ENCODE measurements at places on chromosomes 7 and 10. TPM values are rescaled to one million over a fixed set of nuclear protein-coding genes. Genes with fewer than 3 reads are reported as not detected.

Gene LRMDA
- 5.6 TPM for total RNA-seq

- DNase-seq, result no peak
Measured at GRCh38 chr10:31594347-31594873, 275.4 kb downstream of the ZEB1 start.

DNA sequence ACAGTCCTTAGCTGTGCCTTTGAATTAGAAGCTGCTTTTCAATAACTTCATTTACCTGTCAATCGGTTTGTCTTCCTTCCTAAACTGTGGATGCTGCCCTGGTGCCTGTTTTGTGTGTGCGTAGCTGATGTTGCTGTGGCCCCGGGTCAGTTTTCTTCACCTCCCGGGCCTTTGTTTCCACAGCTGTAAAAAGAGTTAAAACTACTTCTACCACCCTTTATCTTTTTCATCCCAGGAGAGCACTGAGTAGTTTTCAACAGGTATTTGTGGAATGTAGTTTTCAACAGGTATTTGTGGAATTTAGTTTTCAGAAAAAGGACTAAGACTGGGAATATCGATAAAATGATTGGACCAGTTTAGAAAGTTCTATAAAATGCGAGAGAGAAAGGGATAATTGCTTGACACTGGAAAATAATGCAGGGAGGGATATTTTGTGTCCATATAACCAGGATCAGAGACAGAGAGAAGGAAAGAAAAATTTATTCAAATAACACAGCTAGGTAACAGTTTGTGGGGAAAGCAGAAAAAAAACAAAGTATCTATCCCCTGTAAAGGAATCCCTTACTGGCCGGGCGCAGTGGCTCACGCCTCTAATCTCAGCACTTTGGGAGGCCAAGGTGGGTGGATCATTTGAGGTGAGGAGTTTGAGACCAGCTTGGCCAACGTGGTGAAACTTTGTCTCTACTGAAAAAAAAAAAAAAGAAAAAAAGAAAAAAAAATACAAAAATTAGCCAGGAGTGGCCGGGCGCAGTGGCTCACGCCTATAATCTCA, 15.9 kb upstream of the IGF2BP3 start:
- DNase-seq, result no peak

DNA sequence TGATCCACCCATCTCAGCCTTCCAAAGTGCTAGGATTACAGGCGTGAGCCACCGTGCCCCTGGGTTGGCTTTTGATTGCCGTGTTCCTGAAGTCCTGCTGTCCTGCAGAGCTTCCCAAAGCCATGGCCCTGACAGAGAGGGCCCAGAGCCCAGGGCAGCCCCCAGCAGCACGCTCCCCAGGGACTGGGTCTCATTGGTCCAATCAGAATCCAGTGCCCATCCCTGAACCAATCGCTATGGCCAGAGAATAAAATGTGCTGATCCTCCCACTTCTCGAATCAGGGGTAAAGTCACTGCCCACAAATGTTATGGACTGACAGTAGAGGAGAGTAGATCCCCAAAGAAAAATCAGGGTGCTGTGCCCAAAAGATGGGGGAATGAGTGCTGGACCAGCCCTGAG, 5.0 kb upstream of the C10orf105 start:
- DNase-seq, result no peak

Gene CLDN3
- total RNA-seq, result 3.9 TPM

Gene TDRD1
- total RNA-seq, result 1.1 TPM

Gene THAP5
- total RNA-seq, result 60.9 TPM

Gene SLC29A4
- total RNA-seq, result 13.3 TPM

DNA sequence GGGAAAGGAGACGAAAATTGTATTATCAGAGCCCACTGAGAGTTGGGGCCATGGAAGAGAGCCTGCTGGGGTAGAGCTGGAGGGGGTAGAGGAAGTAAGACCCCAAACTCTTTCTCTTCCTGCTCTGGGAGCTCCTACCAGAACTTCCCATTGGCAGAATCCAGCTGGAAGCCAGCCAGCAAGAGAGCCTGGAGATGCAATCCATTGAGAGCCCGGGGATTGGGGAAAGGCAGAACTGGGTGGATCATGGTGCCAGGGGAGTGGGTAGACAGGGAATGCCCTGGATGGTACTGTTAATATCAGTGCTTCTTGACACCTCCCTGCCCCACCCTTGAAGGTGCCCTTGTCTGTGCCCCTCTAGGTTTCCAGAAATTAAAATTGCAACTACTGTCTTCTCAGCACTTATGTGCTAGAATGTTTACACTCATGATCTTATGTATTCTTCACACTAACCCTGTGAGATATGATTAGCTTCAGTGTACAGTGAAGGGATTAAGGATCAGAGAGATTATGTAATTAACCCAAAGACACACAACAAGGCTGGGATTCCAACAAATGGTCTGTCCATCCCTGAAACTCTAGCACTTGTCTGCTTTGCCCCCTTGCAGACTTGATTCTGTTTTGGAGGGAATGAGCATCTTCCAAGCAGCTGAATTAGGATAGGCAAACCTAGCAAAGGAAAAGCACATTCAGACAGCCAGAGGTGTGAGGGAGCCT, 154.1 kb downstream of the C10orf105 start:
- no peak for DNase-seq

DNA sequence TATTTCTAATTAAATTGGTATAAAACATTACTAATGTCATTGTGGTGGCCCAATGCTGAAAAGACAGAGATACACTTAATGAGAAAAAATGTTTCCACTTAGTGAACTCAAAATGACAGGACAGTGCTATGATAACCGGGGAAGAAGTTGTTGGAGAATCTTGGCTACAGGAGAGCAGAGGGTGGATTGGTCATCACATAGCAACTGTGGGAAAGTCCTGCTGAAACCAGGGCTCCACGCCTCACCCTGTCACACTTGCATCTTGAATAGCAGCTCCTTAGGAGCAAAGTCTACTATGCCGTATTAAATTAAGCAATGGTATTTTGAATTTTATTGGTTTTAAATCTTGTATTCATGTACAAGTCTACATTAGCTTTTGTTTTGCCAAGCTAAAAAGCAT, 225.5 kb downstream of the KLF6 start:
- DNase-seq, result no peak

Gene PDE6C
- not detected for total RNA-seq

DNA sequence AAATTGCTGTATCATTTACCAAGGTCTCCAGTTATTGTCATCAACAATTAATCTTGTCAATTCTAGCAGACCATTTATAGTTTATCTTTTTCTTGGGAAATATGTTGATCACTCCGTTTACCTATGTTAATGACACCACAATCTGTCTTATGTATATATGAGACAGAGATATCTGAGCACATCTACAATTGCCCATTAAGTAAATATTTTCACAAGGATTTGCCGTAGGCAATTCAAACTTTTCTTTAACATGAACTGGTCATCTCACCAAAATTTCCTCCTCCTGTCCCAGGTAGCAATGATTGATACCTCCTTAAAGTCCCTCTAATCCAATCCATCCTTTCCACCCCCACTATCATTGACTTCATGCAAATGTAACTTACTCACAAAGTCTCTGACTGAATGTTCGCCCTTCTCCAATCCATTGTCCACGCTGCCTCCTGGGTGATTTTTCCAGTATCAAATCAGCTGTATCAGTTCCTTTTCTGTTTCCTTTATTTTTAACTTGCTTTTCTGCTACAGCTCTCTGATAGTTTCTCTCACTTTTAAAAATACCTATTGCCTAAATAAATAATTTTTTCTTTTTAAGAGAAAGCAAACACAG, 138.3 kb downstream of the GNAT3 start:
- DNase-seq, result no peak

Gene PPIF
- 23.4 TPM for total RNA-seq

DNA sequence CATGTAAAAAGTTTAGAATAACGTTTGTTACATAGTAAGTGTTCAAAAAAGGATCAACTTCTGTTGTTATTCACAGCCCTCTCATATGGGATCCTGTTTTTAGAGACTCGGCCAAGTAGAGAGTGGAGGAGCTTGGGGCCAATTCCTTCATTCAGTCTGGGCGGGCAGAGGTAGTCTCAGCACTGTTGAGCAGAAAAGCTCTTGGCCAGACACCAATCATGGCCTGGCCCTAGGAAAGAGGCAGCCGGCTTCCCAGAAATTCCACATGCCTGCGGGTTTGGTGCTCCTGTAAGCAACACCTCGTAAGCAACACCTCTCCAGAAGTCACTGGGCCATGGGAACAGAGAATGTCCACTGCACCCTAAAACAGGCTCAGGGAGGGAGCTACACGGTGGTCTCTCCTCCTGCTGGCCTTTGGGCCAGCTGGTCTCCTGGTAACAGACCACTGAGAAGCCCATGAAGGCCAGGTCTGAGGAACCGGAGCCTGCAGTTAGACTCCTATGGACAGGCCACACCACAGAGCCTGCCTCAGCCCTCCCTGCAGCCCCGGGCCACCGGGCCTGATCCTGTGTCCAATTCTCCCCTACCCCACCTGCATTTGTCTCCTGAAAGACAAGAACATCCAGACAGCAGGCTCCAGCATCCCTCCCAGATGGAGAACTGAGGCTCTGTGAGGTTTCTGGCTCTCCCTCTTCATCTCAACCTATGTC, 149.1 kb downstream of the GRID1 start:
- no peak for DNase-seq

Gene CCL24
- total RNA-seq, result not detected

- no peak for DNase-seq
Measured at GRCh38 chr7:128785738-128786137, 6.0 kb upstream of the CCDC136 start.

DNA sequence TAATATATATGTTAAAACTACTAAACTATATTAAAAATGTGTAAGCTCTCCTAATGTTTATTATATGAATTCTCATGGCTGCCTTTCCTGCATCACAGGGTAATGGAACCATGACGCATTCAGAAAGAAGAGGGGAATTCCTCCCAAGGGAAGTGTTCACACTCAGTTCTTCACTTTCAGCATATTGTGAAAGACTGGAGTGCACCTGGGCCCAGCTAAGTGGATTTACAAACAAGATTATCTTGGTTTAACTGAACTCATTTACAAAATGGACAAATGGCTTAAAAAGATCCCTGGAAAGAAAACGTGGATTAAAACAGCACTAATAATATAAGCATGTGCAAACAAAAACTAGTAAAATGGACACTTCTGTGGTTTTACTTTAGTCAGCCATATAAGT, 149.8 kb downstream of the DOCK4 start:
- no peak for DNase-seq

DNA sequence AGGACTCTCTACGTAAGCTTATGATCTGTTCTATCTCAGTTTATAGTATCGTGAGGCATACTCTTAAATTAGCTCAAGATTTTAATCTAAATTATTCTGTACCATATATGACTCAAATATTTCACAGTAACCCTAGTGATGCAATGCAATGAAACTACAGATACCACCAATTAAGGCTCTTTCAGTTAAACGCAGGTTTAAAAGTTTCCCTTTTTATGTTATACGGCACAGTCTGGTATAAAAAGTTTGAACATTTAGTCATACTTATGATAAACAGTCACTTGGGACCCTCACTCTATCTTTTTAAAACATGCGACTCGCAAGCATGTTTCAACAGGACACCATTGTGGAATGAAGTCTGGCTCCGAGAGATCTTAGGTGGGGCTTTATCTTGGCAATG, 107.2 kb downstream of the CDK6 start:
- DNase-seq, result no peak

Gene POLR2J2
- total RNA-seq, result 6.0 TPM

DNA sequence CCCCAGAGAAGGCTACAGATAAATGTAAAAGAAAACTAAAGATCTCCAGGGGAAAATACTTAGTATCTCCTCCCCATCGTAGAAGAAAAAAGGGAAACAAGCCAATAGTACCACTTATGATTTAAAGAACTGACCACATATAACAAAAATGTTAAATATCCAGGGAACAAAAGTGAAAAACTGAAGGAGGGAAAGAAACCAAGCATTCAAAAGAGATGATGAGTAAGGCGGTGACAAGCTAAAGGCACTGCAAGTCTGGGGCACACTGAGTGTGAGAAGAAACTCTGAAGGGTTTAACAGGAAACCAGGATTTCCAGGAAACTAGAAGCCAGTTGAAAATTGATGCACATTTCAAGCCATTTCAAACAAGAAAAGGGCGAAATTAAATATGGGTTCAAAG, 226.3 kb downstream of the AHR start:
- no peak for DNase-seq

Gene ZNF467
- total RNA-seq, result 4.1 TPM

DNA sequence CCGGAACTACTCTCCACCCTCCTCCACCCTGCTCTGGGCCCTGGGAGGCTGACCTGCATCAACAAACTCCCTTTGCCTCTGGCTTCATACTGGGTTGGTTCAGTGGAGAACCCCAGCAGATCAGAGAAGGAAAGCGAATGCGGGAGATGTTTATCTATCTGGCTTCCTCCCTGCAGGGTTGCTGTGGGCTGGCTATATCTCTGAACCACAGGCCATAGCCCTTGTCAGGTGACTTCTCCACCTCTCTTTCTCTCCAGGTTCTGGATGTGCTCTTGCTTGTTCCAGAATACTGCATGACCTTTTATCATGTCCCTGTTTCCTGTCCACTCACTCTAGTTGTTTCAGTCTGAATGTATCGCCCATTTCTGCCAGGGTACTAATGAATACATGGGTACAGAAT, 51.7 kb upstream of the IFRD1 start:
- no peak for DNase-seq

DNA sequence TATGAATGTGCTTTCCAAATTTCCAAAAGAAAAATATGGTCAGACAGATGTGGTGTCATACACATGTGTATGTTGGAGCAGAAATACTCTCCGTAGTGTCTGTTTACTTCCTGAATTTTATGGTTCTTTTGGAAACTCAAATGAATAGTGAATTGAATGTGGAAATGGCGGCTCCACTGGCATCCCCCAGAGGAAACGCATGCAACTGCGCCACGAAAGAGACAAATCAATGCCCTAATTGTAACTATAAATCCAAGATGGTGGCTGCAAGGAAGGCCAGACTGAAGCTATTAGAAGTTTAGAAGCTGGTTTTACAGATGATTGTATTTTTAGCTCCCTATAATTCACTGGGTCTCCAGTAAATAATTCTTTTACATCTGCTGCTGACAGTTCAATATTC, 246.7 kb downstream of the FGFR2 start:
- no peak for DNase-seq

DNA sequence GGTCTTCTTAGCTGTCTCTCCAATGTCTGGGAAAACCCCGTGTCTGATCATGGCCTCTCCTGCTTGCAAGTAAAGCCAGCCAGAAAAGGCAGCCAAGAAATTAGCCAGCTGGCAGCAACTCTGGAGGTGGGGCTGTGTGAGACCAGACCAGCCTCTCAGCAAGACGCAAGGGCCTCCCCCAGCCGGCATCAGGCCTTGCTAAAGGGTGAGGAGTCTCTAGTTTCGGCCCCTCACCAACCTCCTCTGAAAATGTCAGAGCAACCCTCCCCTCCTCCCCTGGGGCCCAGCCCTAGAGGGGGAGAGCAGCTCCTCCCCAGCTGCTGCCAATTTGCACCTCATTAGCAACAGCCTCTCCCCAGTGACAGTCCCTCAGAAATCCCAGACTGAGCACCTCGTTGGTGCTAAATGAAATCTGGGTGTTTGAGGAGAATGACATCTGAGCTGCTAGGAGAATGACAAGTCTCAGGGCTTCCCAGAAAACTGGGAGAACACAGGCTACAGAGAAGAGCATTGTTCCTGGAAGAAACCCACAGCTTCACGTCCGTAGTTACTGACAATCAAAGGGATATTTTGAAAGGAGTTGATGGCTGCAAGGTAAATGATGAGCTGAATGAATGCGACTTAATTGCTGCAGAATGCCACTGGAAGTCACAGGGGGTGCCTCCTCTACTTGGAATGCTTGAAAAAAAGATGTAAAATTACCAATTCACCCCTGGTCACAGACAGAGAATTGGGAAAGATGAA, 25.9 kb downstream of the DGKI start:
- peak; percentile 41 for DNase-seq

Gene FOXI2
- 0.17 TPM for total RNA-seq

GRCh38 chr10:43203448-43204041, 63.3 kb downstream of the RASGEF1A start:
- no peak for DNase-seq
